ENCODE measurements at places on chromosomes 12 and 14.
A peak's percentile ranks its signal among the peaks of the same experiment; 100 is the strongest.

DNA sequence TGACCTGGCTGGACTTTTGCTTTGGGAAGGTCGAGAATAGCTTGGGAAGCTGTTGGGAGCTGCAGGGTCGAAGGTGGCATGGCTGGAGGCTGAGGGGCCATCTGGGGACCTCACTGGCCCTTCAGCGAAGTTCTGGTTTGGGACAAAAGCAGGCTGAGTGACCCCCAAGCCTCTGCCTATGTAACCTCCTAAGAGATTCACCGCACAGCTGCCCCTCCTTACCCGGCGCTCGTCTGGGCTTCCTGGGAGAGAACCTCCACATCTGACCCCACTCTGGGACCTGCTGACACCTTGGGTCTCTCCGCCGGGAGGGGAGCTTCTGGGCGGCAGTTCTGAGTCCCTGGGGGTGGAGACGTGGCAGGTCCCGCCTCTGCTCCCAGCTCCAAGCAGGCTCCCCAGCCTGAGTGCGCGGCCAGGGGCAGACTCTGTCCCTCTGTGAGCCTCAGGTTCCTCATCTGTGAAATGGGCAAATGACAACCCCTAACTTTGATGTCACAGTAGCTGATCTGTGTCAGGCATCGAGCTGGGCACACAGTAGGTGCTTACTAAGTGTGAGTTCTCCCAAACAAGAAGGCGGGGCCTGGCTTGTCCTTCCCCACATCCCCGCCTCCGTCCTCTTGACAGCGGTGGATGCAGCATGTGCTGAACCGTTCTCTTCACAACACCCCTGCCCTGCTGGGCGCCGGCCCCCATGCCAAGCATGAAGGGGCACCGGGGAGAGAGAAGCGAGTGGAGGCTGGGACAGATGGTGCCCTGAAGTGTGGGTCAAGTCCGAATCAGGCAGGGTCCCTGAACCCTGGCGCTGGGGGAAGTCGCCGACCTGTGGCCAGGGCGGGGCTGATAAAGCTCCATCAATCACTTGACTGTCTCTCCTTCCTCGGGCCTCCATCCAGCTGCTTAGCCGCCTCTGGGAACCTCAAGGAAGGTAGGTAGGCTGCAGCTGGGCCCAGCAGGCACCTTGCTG lies 3.8 kb downstream of the EXOC3L4 start:
- DNase-seq, result no peak

DNA sequence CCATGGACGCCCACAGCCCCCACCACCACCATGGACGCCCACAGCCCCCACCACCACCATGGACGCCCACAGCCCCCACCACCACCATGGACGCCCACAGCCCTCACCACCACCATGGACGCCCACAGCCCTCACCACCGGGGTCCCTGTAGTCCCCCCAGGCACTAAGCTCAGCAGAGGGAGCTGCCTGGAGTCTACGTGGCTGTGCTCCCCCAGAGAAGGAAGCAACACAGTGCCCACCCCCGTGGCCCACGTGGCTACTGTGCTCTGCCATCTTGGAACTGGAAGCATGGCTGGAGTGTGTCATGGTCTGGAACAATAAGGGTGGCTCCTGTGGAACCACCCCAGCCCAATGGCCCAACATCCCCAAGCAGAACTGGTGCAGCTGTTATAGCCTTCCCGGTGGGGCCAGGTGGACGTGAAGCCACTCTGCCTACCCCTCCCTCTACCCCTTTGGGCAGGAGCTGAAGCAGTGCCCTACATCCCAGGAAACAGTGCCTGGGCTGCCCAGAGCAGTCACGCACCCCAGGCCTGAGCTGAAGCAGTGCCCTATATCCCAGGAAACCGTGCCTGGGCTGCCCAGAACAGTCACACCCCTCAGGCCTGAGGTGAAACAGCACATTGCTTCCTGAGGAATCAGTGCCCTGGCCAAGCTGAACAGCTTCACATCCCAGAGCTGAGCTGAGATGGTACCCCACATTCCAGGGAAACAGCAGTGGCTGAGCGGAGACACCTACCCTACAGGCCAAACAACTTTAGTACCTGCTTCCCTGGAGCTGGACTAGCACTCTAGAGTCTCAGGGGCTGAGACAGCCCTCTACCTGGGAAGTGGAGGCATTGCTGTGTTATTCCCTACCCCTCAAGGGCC lies 9.0 kb upstream of the SFSWAP start:
- no peak for DNase-seq

- no peak for DNase-seq
These were observed 196.0 kb downstream of the PIK3C2G start for GRCh38 chr12:18457362-18457761.

DNA sequence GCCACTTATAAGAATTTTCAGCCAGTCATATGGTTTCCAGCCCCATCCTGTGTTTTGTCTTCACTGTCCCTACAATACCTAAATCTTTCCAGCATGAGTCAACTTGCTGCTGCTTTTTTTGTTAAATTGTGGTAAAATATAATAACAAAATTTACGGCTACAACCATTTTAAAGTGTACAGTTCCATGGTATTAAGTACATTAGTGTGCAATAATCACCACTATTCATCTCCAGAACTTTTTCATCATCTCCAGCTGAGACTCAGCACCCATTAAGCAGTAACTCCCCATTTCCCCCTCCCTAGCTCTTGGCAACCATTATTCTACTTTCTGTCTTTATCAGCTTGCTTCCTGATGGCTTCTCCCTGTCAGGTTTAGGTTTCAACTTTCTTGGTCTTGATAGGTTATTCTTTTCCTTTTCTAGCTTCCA lies 39.1 kb downstream of the FRS2 start:
- DNase-seq, result no peak

DNA sequence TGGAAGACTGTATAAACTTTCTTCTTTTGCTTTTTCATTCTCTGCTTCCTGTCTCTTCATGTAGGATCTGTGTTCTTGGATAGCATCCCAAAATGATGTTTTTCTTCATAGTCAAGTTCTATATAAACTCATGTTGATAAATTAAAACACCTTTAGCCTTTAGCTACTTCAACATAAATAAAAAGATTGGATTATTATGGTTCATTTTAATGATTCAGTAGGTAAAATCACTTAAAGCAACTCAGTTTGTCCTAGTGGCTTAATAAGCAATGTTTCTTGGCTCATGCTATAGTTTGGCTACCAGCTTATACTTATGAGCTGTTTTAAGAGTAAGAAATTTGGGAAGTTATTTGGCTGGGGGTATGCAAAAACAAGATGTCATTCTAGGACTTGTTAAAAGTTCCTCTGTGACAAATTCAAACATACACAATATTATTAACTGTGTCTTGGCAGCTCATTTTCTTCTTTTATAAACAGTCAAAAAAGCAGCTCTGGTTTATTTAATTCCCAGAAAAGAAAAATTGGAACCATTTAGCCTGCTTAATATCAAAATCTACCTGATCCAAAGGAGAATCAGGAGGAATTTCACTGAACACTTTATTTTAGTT lies 111.4 kb downstream of the TMTC3 start:
- DNase-seq, result no peak

DNA sequence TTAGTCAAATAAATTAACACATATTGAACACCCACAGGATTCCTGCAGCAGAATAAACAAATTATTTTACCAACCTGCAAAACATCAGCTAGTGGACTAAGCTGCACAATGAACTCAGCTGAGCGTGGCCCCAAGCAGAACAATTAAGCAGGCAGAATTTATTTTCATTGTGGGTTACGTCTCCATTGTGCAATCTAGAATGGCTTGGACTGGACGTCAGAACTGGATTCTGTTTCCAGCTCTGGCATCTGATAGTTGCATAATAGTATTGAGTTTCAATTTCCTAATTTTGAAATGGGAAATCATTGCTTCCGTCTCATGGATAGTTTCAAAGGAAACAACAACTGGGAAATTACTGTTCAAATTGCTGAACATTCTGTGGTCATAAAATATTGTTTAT lies 35.5 kb upstream of the RERG start:
- DNase-seq, result no peak

GRCh38 chr12:116978791-116979508 lies 68.2 kb downstream of the FBXW8 start:
- DNase-seq, result no peak

DNA sequence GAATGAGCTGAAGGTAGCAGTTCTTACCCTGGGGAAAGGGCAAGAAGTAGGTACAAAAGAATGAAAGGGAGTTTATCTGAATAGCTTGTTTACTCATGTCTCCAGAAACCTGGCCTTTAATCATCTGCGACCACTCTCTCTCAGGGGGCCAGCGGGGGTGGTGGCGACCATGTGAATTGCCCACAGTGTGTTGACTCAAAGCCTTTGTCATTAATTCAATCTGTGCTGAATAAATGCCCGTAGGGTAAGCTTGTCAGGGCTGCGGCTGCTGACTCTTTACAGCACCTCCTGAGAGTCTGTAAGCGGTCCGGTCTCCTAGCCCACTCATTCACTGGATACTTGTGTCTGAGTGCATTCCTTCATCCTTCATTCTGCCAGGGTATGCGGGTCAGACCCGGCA lies 874.4 kb downstream of the SLC6A15 start:
- no peak for DNase-seq

DNA sequence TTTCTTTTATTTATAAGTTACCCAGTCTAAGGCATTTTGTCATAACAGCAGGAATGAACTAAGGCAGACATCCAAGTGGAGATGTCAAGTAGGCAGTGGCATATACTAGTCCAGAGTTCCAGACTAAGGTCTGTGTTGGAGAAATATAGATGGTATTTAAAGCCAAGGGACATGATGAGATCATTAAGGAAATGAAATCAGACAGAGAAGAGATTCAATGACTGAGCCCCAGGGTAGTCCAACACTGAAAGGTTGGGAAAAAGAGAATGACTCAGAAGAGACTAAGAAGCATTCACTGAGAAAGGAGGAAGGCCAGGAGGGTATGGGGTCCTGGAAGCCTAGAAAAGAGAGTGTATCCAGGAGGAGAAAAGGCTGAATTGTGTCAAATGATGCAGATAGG lies 442.2 kb upstream of the CCDC196 start:
- DNase-seq, result no peak

- DNase-seq, result no peak
These were observed 1321.5 kb upstream of the FLRT2 start for GRCh38 chr14:84208451-84208850.

GRCh38 chr14:23567186-23568020 lies at the start of gene AP1G2:
TSS of gene AP1G2 (minus strand) at chr14:23567791. CDS start at chr14:23567314, 477 bp downstream.
- DNase-seq, result peak; percentile 95

GRCh38 chr12:4201333-4202100 lies 72.0 kb upstream of the CCND2 start:
- DNase-seq, result no peak

- peak; percentile 66 for DNase-seq
These were observed 764 bp downstream of the DYNLL1 start for GRCh38 chr12:120496413-120497340.

- no peak for DNase-seq
These were observed 41.6 kb downstream of the ACACB start for GRCh38 chr12:109157986-109158385.

- DNase-seq, result no peak
These were observed 1147.6 kb downstream of the AACS start for GRCh38 chr12:126212824-126213223.

DNA sequence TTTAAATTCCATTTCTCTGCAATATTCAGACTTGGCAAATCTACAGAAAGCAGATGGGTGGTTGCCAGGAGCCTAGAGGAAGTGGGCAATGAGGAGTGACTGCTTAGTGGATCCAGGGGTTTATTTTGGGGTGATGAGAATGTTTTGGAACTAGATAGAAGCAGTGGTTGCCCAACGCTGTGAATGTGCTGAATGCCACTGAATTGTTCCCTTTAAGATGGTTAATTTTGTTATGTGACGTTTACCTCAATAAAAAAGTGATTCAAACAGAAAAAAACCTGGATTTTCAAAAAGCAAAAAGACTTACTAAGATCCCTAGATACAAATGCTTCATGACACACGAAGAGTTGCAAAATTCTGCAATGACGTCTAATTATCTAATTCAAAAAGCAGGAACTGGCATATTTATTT lies 34.2 kb downstream of the DAO start:
- DNase-seq, result no peak

DNA sequence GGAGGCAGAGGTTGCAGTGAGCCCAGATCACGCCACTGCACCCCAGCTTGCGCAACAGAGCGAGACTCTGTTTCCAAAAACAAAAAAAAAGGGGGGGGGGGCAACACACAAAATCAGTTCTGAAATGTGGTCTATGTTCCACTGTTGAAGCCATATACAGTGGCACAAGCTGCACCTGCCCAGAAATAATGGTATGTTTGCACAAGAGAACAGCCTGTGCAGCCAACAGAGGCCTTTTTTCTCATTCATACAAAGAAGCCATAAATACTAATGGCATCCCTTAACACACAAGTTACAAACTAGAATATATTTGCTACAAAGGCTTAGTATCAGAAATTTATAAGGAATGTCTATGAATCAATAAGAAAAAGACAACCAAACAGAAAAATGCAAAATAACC lies 37.1 kb downstream of the ITPR2 start:
- DNase-seq, result no peak

DNA sequence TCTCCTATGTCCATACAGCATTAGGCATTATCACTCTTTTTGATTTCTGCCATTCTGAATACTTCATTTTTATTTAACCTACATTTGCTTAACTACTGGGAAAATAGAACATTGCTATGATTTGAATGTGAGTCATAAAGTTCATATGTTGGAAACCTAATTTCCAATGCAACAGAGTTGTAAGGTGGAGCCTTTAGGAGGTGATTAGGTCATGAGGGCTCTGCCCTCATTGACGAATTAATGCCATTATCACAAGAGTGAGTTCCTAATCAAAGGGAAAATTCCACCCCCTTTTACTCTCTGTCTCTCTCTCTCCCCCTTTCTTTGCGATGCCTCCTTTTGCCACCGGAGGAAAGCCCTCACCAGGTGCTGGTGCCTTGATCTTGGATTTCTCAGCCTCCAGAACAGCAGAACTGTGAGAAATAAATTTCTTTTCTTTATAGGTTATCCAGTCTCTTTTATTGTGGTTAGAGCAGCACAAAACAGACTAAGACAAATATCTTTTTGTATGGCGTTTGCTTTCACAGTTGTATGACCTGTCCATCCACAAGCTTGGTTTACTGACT lies 180.1 kb upstream of the ARID2 start:
- DNase-seq, result no peak

GRCh38 chr12:131372706-131373195 lies 338.1 kb upstream of the SFSWAP start:
- DNase-seq, result no peak
